ENCODE measurements at places on chromosomes 1 and 21.
A peak's percentile ranks its signal among the peaks of the same experiment; 100 is the strongest.

- H3K36me3 ChIP-seq: peaks cover 49% of the 10 kb centered on the region
- H3K4me3 ChIP-seq: no peak overlapping the region
- no peak for DNase-seq
- peaks cover 10% of the 10 kb centered on the region for H3K4me1 ChIP-seq
- H3K27ac ChIP-seq: peak overlapping the region; percentile 35
Observed at GRCh38 chr1:46659307-46659870, 8.8 kb downstream of the ATPAF1 start.

DNA sequence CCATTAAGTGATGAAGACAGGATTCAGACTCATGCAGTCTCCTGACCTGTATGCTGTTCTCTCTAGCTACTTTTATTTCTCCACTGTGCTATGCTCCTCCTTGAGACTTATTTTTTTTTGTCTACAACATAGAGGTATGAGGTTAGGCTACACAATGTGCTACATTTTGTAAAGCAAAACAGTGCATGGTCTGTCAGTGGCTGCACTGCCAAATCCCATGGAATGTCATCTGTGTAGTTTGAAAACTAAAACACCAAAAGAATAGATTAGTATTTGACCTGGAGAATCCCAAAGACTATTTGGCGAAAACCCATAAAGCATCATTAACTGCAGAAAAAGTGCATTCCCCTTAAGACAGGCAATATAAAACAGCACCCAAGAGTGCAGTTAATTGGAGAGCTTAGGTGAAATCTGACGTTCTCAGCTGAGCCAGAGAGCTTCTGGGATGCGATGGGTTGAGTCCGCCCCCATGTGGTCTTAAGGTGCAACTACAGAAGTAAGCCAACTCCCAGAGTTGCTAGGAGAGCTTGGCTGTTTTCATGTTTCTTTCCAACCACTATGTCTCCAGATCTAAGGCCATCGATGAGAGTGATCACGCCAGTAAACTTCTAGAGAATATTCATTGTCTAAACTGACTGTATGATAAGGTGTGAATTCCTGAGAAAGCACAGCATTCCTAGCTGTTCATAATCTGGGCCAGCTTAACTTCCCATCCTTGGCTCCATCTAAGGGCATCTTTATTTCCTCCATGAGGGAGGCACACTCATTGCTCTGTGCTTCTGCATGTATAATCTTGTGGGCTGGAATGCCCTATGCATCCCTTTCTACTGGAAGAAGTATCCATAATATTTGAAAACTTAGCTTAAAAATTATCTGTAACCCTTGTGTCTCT, 20.7 kb upstream of the CYP2J2 start:
- no peaks in the 10 kb centered on the region for H3K36me3 ChIP-seq
- no peak overlapping the region for H3K4me3 ChIP-seq
- peak; percentile 28 for DNase-seq
- H3K27me3 ChIP-seq: peaks cover 3% of the 10 kb centered on the region
- no peak overlapping the region for H3K27ac ChIP-seq

- peaks cover 11% of the 10 kb centered on the region for H3K27me3 ChIP-seq
- no peak overlapping the region for H3K27ac ChIP-seq
- H3K36me3 ChIP-seq: no peaks in the 10 kb centered on the region
- H3K4me1 ChIP-seq: peaks cover 4% of the 10 kb centered on the region
- H3K4me3 ChIP-seq: no peak overlapping the region
- DNase-seq: no peak
Observed at GRCh38 chr1:225811622-225812487, 1.9 kb downstream of the EPHX1 start.

DNA sequence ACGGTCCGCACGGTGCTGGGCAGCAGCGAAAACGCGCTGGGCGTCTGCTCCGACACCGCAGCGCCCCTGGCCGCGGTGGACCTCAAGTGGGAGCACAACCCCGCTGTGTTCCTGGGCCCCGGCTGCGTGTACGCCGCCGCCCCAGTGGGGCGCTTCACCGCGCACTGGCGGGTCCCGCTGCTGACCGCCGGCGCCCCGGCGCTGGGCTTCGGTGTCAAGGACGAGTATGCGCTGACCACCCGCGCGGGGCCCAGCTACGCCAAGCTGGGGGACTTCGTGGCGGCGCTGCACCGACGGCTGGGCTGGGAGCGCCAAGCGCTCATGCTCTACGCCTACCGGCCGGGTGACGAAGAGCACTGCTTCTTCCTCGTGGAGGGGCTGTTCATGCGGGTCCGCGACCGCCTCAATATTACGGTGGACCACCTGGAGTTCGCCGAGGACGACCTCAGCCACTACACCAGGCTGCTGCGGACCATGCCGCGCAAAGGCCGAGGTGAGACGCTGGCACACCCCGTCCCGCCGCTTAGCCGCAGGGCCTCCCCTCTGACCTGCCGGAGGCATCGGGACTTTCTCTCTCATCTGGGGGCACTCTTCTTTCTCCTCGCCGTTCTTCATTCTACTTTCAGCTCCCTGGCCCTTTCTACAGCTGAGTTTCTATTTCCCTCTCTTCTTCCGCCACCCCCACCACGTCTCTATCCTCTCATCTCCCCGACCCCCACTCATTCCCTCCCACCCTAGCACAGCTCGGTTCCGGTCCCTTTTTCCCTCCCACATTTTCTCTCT, 1.0 kb downstream of the NPR1 start:
- no peaks in the 10 kb centered on the region for H3K36me3 ChIP-seq
- no peak overlapping the region for H3K27ac ChIP-seq
- peaks cover 18% of the 10 kb centered on the region for H3K4me1 ChIP-seq
- DNase-seq: no peak

GRCh38 chr1:67001682-67002425, 52.1 kb downstream of the SLC35D1 start:
- no peak overlapping the region for H3K4me3 ChIP-seq
- peaks cover 34% of the 10 kb centered on the region for H3K36me3 ChIP-seq
- peaks cover 8% of the 10 kb centered on the region for H3K4me1 ChIP-seq
- no peak overlapping the region for H3K27ac ChIP-seq

DNA sequence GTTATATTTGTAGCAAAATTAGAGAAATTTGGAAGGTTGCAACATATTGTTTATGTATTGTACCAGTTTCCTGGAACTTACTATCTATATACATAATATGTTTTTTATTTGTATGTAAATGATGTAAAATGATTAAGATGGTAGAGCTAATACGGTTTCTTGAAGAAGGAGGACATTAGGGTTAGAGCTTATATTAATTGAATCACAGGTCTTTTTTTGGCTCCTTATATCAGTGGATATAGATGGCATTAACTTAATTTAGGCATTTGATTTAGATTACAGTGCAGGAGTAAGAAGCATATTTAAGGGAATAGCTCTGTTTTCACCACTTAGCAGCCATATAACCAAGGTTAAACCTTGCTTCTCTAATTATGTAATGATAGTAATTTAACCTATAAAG, 357.7 kb downstream of the USP25 start:
- no peak for DNase-seq
- H3K4me1 ChIP-seq: no peaks in the 10 kb centered on the region
- H3K36me3 ChIP-seq: no peaks in the 10 kb centered on the region
- no peak overlapping the region for H3K4me3 ChIP-seq
- H3K27ac ChIP-seq: no peak overlapping the region

GRCh38 chr1:208531003-208531750, 287.0 kb upstream of the PLXNA2 start:
- no peaks in the 10 kb centered on the region for H3K4me1 ChIP-seq
- H3K27ac ChIP-seq: no peak overlapping the region
- no peak for DNase-seq
- H3K27me3 ChIP-seq: no peaks in the 10 kb centered on the region

DNA sequence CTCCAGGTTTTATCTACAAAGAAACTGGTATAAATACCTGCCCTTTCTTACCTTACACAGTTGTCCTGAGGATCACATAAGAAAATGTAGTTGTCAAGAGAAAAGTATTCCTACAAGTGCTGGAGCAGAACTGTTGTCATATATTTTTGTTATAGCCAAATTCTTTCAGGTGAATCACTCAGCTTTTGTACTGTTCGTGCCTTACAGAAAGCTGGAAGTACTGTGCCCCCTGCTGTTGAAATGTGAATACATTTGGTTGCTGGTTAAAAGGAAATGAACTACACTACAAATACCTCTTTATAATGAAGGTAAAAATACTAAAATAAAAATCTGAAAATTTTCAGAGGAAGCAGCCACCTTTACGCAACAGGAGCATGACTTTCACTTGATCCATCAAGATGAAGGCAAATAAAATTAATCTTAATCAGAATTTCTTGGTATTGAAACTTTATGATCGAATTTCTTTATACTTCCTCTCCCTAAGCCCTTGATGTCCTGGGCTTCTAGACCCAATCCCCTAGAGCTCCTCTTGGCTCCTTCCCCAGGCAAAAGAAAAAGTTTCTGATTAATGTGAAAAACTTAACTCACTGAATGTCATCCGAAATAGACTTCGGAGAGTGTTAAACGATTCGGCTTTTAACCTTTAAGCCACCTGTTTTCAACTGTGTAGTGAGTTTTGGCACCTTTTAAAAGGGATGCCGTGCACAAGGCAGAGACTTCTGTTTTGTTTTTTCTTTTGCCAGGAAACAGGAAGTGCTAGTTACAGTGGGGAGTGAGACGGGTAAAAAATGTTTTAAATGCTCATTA, 12.5 kb downstream of the CHML start:
- DNase-seq: no peak
- H3K4me1 ChIP-seq: peaks cover 14% of the 10 kb centered on the region
- H3K4me3 ChIP-seq: peak overlapping the region; percentile 27
- H3K36me3 ChIP-seq: peaks cover 8% of the 10 kb centered on the region
- H3K27me3 ChIP-seq: no peaks in the 10 kb centered on the region

GRCh38 chr1:109105881-109106280, 8.0 kb upstream of the ELAPOR1 start:
- H3K27ac ChIP-seq: no peak overlapping the region
- H3K4me3 ChIP-seq: no peak overlapping the region
- peaks cover 16% of the 10 kb centered on the region for H3K27me3 ChIP-seq
- peaks cover 19% of the 10 kb centered on the region for H3K36me3 ChIP-seq
- H3K4me1 ChIP-seq: peaks cover 3% of the 10 kb centered on the region

DNA sequence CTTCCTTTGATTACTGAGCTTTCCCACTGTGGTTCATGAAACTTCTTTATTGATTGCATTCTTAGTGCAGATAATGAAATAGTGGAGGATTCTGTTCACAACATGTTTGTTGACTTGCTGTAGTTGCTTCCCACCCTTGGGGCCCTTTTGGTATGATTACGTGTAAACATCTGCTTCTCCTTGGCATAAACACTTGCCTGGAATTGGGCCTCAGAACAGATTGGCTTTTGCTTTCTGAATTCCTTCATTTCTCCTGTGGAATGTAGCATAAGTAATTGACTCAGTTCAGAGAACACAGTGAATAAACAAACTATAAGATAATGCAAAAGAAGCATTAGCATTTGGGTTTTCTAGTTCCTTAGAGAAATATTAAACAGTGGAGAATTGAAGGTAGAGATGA, 59.5 kb upstream of the LAMC2 start:
- H3K27ac ChIP-seq: no peak overlapping the region
- no peaks in the 10 kb centered on the region for H3K27me3 ChIP-seq
- H3K4me1 ChIP-seq: no peaks in the 10 kb centered on the region
- no peak overlapping the region for H3K4me3 ChIP-seq

DNA sequence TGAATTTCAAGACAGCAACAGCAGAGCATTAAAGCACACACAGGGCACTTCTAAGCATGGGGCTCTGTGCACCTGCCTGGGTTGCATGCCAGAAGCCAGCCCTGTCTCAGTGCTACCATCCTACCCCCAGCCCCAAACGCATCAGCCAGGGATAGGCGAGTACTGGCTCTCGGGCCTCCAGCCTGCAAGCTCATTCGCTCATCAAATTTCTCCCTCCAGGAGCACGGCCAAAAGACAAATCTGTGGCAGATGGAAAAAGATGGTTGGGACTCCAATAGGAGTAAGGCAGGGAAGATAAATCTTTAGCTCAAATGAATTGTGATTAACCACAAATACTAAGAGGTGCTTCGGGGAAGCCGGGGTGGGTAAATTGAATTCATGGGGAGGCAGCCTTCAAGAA, 189.6 kb downstream of the KAZN start:
- no peaks in the 10 kb centered on the region for H3K27me3 ChIP-seq
- H3K4me1 ChIP-seq: no peaks in the 10 kb centered on the region
- no peak overlapping the region for H3K4me3 ChIP-seq
- no peaks in the 10 kb centered on the region for H3K36me3 ChIP-seq

DNA sequence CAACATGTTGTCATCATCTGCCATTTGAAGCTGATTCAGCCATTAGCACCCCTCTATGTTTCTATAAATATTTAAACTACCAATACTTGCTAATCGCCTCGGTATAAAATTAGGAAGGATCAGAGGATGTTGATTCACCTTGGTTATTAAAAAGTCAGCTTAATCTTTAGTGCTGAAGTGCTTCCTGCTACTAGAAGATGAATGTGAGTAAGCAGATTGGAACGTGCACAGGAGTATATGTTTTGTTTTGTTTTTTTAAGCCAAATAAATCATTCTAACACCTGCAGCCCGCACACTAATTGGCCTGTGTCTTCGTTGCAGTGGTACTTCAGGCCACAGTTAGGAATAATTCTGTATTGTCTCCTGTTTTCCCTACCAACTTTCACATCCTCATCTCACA, 485.7 kb downstream of the AJAP1 start:
- H3K36me3 ChIP-seq: no peaks in the 10 kb centered on the region
- no peak overlapping the region for H3K27ac ChIP-seq
- DNase-seq: no peak
- no peaks in the 10 kb centered on the region for H3K4me1 ChIP-seq
